ENCODE measurements at places on chromosomes 16 and 17. TPM values are rescaled to one million over a fixed set of nuclear protein-coding genes. Genes with fewer than 3 reads are reported as not detected.

Gene NPIPA8
- 3.1 TPM for total RNA-seq

Gene SSTR5
- 0.82 TPM for total RNA-seq

Gene CD300LB
- 0.82 TPM for total RNA-seq

Gene KRTAP4-6
- not detected for total RNA-seq

Gene EVPL
- 28.3 TPM for total RNA-seq

Gene CHP2
- 0.64 TPM for total RNA-seq

Gene RBFOX1
- total RNA-seq, result 9.0 TPM

Gene PYY
- not detected for total RNA-seq

Gene TPSD1
- not detected for total RNA-seq

Gene RPS15A
- 1,868 TPM for total RNA-seq

Gene GSE1
- total RNA-seq, result 95.9 TPM

Gene STH
- total RNA-seq, result 0.58 TPM

Gene IGFBP4
- 198 TPM for total RNA-seq

Gene PLSCR3
- total RNA-seq, result 23.1 TPM

Gene ZNF629
- 17.5 TPM for total RNA-seq

Gene TPSAB1
- total RNA-seq, result 0.99 TPM

Gene PPY
- not detected for total RNA-seq

Gene RGS9
- 9.5 TPM for total RNA-seq

Gene KRTAP1-1
- not detected for total RNA-seq

Gene KRTAP2-2
- total RNA-seq, result not detected

Gene SBK1
- total RNA-seq, result 7.2 TPM

Gene PIK3R5
- total RNA-seq, result 5.4 TPM

Gene CPNE7
- total RNA-seq, result 2.5 TPM

Gene PIK3R6
- 1.6 TPM for total RNA-seq

Gene HBQ1
- total RNA-seq, result 6.5 TPM

Gene ZNF689
- 10.0 TPM for total RNA-seq

Gene PFAS
- total RNA-seq, result 44.3 TPM

Gene CIBAR2
- not detected for total RNA-seq

Gene NPLOC4
- 55.6 TPM for total RNA-seq

Gene TMED6
- total RNA-seq, result 1.9 TPM

Gene HIGD1B
- 0.76 TPM for total RNA-seq

Gene CLEC18C
- 32.6 TPM for total RNA-seq

Gene AATK
- total RNA-seq, result 3.2 TPM

Gene COIL
- 13.7 TPM for total RNA-seq

Data from metanephros (tissue), 2 donors.